Stimulated activated naive CD4-positive, alpha-beta T cell treated with Interleukin-2 at 50 U/mL for 16 hours (primary cell): ENCODE measurements at places on chromosomes 5 and 9.

- no peak for DNase-seq
Measured at GRCh38 chr5:180340856-180341255, 12.3 kb downstream of the GFPT2 start.

- no peak for DNase-seq
Measured at GRCh38 chr5:129223178-129223577, 128.6 kb downstream of the ISOC1 start.

- no peak for DNase-seq
Measured at GRCh38 chr5:14197056-14197455, 53.9 kb downstream of the TRIO start.

DNA sequence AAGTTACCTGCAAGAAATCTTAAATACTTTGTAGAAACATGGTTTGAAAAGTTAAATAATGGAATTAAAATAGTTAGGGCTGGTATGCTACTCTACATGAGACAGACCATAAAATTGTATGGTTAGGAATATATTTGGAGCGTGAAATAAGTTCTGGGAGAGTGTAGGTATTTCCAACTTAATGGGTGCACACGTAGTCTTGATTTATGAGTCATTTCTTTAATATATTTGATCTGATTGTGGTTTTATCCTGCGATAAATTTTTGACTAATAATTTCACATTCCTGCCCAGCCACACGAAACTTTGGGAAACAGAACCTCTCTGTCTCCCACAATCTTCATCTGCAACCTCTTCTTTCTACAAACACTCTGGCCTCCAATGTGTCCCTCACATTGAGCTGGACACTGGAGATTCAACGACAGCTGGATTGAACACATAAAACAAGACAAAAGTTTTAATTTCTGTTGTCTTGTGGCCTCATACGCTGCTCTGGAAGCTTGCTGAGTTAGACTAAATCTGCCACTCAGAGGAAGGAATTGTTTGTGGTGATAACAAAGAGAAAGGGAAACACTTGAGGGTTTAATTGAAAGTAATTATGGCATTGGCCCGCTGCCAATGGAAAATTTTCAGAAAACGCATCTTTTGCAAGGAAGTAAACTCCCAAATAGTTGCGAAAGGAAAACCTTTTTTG, 201.8 kb upstream of the ZNF608 start:
- DNase-seq: no peak

DNA sequence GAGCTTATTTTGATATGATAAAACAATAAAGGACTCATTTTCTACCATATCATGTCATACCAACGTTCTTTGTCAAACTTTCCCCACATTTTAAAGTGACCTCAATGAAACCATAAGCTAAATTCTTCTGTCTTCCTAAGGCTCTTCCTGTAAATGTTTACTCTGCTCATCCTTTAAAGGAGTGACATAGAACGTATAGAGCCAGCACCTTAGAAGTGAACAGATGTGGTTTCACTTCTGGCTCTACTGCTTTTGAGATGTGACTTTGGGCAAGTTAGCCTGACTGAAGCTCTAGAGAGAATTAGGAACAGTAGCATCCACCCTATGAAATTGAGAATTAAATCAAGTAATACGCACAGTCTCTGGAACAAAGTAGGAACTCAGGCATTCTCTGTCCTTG, 24.1 kb downstream of the SAR1B start:
- no peak for DNase-seq
